KG1 (cell line): ENCODE measurements at places on chromosomes 4 and X.

- no peak for DNase-seq
Observed at GRCh38 chrX:53082773-53083616, 828 bp downstream of the TSPYL2 start.

DNA sequence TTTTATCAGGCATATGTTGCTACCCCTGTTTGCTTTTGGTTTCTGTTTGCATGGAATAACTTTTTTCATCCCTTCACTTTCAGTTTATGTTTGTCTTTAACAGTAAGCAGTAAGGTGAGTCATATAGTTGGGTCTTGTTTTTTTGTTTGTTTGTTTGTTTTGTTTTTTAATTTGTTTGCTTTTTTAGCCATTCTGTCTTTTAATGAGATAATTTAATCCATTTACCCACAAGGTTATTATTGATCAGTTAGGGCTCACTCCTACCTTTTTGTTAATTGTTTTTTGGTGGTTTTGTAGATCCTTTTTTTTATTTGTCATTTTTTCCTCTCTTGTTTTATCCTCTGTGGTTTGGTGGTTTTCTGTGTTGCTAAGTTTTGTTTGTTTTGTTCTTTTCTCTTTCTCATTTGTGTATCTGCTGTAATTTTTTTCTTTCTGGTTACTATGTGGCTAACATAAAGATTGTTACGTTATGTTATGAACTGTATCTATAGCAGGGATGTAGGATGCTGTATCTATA lies 379.5 kb upstream of the MAD2L1 start:
- DNase-seq, result no peak

- no peak for DNase-seq
Observed at GRCh38 chrX:147953976-147954375, 27.2 kb upstream of the FMR1NB start.

- DNase-seq, result no peak
Observed at GRCh38 chr4:35695421-35695820, 548.9 kb downstream of the ARAP2 start.

- no peak for DNase-seq
Observed at GRCh38 chrX:55867181-55867651, 149.7 kb downstream of the RRAGB start.

- no peak for DNase-seq
Observed at GRCh38 chr4:181799561-181800069, 443.6 kb upstream of the TENM3 start.

GRCh38 chr4:31234494-31234893 lies 514.3 kb downstream of the PCDH7 start:
- DNase-seq, result no peak

GRCh38 chr4:98151145-98151924 lies 8.1 kb upstream of the STPG2 start:
- DNase-seq, result no peak

DNA sequence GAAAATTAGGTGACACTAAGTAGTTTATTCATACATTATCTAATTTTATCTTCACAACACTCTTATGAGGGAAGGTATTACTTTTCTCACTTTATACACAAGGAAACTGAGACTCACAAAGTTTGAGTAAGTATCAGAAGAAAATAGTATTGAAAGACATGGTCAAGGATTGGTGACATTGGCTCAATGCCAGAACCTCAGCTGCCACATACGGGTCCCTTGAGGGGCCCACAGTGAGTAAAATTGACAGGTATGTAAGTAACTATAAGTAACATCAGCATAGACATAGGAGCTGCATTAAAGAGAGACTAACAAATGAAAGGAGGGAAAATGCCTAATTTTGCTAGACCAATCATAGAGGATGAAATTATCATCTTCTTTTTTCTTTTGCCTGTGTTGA lies 134.1 kb downstream of the COX18 start:
- DNase-seq, result no peak

- DNase-seq, result no peak
Observed at GRCh38 chr4:100649417-100649816, 131.6 kb upstream of the EMCN start.

GRCh38 chrX:119518371-119518770 lies 46.8 kb downstream of the STEEP1 start:
- no peak for DNase-seq

DNA sequence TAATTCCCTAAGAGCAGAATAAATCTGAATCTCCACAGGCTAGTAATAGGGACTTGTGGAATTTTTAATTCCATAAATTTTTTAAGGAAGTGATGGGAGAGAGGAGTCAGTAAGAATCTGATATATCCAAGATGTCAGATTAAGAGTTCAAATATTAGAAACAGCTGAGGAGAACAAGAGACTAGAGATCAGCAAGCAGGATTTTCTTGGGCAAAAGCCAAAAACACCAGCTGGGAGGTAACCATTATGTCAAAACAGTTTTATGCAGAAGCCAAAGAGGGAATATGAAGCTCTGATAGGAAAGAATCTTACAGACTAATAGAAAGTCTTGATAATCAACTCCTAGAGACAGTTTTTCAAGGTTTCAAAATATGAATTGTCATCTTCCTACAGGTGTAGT lies 72.2 kb upstream of the RBPJ start:
- no peak for DNase-seq

DNA sequence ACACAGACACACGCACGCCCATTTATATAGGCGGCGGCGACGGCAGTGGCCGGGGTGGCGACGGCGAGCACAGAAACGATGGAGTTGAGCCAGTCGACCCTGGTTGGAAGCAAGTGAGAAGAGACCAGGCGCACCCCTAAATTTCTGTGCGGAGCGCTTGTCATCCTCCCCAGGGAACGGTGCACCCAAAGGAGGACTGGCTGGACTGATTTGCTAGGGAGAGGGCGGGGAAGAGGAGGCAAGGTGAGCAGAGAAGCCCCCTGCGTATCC lies 302 bp downstream of the NHS start:
- no peak for DNase-seq

- DNase-seq, result no peak
Observed at GRCh38 chr4:113173793-113174264, 124.4 kb downstream of the ANK2 start.

DNA sequence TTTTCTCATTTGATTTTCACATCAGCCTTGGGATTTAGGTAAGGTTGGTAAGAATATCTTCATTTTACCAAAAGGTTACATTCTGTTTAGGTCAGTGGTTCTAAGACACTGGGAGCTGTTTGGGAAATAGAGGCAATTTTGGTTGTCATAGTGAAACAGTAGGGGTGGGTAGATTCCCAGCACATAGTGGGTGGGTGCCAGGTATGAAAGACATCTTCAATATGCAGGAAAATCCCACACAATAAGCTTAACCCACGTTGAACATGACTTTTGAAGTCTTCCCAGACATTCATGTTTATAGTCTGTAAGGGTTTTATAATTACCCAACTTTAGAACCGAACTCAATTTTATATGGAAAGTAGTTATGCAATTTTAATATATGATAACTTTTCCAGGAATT lies 249.6 kb downstream of the SNCA start:
- DNase-seq, result no peak

DNA sequence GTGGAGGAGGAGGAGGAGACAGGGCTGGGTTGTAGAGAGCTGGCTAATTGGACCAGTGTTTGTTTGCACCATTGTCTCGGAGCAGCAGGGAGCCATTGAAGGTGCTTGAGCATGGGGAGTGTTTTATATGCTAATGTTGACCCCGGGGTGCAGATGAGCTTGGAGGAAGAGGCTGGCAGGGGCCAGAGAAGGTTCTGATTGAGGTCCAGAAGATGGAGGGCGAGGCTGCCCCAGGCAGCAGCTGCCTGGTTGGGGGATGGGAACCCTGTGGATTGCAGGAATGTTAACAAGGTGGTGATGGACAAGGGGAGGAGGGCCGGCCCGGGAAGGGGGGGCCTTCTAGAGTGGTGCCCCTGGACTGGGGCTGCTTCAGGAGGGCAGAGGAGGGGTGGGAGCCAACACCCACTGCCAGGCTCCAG lies 18.0 kb downstream of the DOK7 start:
- DNase-seq, result no peak

- DNase-seq, result no peak
Observed at GRCh38 chr4:54526560-54526959, 131.2 kb upstream of the KIT start.

- DNase-seq, result no peak
Observed at GRCh38 chr4:7998447-7998846, 58.8 kb upstream of the AFAP1 start.

DNA sequence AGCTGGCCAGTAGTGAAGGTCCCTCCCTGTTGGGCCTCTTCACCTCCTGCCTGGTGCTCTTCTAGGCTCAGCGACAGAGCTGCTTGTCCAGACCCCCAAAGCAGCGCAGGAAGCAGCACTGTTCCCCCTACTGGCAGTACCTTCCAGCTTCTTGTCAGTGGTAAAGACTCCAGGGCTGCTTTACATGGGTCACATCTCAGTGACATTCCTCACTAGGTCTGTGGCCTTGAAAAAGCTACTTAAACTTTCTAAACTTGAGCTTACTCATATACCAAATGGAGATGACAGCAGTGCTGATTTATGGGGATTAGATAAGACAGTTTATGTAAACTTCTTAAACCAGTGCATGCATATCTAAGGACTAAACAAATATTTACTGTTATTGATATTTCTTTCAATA lies 117.3 kb downstream of the FAT4 start:
- DNase-seq, result no peak

DNA sequence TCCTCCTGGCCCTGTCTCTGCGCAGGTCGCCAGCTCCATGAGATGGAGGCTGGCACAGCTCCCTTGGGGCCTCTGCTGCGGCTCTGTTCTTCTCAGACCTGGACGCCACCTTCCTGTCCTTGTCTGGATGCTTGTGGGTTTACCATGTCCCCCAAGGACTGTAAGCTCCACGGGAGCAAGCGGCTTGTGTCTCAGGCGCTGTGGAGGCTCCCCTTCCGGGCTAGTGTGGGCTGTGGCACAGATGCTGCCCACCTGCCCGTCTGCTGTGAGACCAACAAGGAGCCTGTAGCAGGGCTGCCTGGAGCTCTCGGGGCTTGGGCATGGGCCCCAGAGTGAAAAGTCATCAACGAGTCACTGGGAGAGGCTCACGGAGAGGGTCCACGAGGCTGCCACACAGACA lies 25.2 kb downstream of the NAT8L start:
- DNase-seq, result no peak

DNA sequence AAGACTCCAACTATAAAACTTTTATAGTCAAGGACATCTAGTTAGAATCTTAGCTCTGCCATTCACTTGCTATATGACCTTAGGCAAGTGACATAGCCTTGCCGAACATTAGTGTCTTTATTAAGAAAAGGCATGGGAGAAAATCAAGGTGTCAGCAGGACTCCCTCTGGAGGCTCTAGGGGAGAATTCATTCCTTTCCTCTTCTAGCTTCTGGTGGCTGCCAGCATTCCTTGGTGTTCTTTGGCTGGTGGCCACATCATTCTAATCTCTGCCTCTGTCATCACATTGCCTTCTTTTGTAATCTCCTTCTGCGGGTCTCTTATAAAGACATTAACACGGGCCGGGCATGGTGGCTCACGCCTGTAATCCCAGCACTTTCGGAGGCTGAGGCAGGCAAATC lies 99.8 kb downstream of the PPP1R2C start:
- DNase-seq, result no peak

GRCh38 chrX:133813971-133814370 lies 171.4 kb downstream of the GPC3 start:
- DNase-seq, result no peak

- DNase-seq, result no peak
Observed at GRCh38 chrX:8673201-8673600, 58.7 kb downstream of the ANOS1 start.

DNA sequence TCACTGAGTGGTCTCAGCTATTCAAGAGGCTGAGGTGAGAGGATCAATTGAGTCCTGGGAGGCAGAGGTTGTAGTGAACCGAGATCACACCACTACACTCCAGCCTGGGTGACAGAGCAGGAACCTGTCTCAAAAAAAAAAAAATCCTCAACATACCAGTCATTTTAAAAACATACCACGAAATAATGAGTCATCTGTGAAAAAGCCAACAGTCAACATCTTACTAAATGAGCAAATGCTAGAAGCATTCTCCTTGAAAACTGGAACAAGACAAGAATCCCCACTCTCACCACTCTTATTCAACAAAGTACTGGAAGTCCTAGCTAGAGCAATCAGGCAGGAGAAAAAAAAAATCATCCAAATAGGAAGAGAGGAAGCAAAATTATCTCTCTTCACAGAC lies 104.0 kb upstream of the ARHGEF9 start:
- no peak for DNase-seq

DNA sequence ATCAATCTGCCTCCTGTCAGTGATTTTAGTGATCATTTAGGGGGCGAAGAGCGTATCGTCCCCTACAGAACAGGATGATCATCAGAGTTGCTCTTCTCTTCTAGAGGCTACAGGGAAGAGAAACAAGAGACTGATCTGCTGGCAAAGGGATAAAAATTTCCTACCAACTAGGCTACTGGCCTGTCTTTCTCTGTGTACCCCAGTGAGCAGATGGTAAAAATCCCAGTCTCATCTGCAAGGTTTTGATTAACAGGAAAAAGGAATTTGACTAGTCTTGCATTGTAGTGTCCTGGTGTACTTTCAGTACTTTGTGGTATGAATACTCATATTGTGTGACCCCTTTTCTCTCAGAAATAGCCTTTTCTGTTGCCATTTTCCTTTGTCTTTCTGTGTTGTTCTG lies 21.8 kb upstream of the AADAT start:
- no peak for DNase-seq

- no peak for DNase-seq
Observed at GRCh38 chrX:22987452-22987851, 12.3 kb upstream of the DDX53 start.

- DNase-seq, result no peak
Observed at GRCh38 chr4:89069481-89069880, 12.5 kb upstream of the FAM13A start.

- no peak for DNase-seq
Observed at GRCh38 chr4:38132107-38132673, 172.0 kb downstream of the PTTG2 start.

DNA sequence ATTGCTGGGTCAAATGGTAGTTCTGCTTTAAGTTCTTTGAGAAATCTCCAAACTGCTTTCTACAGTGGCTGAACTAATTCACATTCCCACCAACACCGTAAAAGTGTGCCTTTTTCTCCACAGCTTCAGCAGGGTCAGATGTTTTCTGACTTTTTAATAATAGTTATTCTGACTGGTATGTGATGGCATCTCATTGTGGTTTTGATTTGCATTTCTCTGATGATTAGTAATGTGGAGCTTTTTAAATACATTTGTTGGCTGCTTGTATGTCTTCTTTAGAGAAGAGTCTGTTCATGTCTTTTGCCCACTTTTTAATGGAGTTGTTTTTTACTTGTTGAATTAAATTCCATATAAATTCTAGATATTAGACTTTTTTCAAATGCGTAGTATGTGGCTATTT lies 257.5 kb upstream of the ANKRD50 start:
- DNase-seq, result no peak

- DNase-seq, result no peak
Observed at GRCh38 chrX:151153086-151153485, 23.3 kb upstream of the GPR50 start.

DNA sequence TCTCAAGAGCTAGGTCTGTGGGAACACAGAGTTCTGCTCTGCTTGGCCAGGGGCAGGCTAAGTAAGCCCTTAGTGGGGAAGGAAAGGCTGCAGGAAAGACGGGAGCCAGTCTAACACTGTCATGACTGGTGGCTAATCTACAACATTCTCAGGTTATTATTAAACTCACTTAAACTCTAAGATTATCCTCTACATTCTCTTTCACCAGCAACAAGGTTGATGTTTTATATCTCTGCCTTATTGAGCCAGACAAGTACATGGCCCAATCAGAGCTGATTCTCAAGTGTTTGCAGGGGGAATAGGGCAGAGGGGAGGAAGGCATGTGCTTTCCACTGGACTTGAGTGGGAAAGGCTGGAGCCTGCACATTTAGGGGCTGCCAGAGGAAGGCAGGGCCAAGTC lies 50.9 kb upstream of the FAM241A start:
- DNase-seq, result no peak
